ENCODE measurements at places on chromosomes 4 and X.

- DNase-seq, result no peak
Observed at GRCh38 chr4:188282471-188283232, 143.4 kb downstream of the TRIML1 start.

DNA sequence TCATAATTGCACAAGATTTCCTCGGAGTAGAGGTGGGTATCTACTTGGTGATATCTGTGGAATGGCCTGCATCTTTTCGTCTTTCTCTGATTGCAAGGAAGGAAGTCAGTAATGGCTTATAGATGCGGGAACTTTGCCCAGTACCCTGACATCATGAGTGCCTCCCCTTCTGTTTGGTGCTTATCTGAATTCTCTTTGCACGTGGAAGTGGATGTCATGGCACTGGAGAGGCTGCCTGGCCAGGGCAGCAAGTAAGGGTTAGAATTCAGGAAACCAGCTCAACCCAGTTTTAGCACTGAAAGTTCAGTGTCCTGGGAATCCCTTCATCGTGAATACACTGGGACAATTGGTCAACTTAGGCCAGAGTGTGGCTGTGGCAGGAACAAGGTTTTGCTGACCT is 83.5 kb upstream of the RAPGEF2 start:
- no peak for DNase-seq

DNA sequence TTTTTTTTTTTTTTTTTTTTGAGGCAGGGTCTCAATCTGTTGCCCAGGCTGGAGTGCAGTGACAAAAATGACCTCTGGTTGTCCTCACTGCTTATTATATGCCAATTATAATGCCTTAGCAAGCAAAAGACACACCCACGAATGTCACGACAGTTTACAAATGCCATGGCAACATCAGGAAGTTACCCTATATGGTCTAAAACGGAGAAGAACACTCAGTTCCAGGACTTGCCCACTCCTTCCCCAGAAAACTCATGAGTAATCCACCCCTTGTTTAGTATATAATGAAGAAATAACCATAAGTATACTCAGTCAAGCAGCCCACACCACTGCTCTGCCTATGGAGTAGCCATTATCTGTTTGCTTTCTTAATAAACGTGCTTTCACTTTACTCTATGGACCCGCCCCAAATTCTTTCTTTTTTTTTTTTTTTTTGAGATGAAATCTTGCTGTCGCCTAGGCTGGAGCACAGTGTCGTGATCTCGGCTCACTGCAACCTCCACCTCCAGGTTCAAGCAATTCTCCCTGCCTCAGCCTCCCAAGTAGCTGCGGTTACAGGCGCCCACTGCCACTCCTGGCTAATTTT is 106.2 kb downstream of the SMIM20 start:
- DNase-seq, result no peak

GRCh38 chrX:57286507-57287251 is at the start of gene FAAH2:
Gene FAAH2 (plus strand): TSS chrX:57286706. CDS start chrX:57286826, 120 bp downstream.
- DNase-seq, result no peak

GRCh38 chrX:49282647-49283011 is 13.0 kb downstream of the PPP1R3F start:
- DNase-seq, result no peak

Data from left cardiac atrium (tissue), 4 donors.